ENCODE measurements at places on chromosomes 6 and 20.
A peak's percentile ranks its signal among the peaks of the same experiment; 100 is the strongest.

- peak; percentile 59 for DNase-seq
Observed at GRCh38 chr20:63553251-63553932, 567 bp upstream of the FNDC11 start.

DNA sequence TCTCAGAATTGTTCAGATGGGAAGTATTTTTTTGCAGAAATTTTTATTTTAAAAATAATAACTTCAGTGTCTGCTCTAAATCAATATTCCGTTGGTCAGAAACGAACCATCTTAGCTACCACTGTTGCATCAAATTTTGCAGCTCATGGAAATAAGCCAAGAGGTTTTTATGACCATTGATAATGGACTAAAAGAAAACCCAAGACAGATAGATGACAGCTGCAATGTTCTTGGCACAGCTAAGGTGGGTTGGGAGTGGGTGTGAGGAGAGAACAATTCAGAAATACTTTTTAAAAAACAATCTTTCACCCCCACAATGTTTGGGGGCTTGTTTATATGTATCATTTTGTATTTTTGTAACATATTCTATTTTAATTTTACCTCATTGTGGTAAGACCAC is 121.1 kb downstream of the PDE7B start:
- DNase-seq = no peak

DNA sequence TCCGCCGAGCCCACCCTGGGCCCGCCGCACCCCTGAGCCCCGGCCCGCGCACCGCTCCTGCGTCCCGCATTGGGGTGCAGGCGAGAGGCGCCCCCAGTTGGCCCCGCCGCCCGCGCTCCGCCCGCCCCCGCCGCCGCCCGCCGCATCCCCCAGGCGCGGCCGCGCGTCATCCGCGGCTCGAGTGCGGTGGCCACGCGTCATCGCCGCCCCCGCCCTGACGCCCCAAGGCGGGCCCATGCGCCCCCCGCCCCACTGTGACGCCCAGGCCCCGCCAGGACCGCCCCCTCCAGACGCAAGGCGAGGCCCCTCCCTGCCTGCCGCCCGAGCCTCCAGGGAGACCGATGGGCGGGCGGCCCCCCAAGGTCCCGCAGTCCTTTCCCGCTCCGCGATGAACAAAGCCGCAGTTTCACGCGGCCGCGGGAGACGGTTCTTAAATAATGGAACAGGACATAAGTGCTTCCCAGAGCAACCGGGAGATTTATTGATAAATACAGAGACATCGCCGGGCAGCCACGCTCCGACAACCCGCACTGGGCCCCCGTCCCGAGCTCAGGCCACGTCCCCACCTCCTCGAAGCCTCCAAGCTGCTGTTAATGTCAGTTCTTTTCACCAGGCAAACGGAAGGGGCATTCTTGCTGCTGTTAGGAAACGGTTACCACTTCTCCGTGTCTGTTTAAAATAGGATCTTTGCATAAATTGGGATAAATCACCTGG is at the start of gene ANKRD60:
TSS of gene ANKRD60 (minus strand) at position 170 of the 714 bp plus-strand sequence. CDS start at position 170, 0 bp downstream.
- DNase-seq = no peak

DNA sequence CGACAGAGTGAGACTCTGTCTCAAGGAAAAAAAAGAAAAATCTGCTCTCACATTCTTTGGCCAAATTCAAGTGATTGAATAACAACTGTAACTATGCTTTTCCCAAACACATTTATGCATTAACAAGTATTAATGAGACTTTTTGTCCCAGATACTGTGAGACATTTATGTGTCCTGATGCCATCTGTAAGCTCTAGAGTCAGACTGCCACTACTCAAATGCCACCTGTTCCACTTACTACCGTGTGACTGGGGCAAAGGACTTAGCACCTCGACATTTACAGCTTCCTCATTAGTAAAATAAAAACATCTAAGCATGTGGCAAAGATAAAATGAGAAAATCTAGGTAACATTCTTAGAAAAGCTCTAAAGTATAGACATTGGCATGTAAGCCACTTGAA is 178.1 kb upstream of the MARCKS start:
- no peak for DNase-seq

DNA sequence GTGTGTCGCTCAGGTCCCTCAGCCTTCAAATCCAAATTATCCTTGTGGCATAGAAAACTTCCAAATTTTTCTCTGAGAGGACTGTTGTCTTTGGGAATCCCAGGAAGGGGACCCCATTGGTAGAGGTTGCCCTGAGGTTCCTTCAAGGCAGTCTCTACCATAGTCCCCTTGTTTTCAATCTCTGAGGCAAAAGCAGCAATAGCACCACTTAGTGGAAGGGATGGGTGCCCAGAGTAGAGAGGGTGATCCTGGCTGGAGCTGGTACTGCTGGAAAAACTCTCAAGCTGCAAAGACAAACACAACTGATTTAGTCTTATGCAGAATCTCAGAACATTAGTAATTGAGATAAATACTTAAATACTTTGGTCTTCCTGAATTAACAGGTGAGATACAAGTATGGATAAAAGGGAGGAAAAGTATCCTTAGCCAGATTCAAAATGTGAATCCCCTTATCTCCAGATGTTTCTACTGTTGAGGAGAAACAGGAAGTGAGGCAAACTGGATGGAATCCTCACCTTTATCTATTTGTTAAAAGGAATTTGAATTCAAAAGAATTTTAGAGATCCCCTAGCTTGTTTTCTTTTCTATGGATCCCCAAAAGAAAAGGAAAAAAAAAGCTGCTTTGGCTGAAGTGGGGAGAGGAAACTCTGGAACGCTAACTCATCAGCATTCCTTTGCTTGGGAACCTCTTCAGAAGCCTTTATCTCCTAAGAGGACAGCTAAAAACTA is 13.4 kb downstream of the ZNF318 start:
- DNase-seq = no peak

DNA sequence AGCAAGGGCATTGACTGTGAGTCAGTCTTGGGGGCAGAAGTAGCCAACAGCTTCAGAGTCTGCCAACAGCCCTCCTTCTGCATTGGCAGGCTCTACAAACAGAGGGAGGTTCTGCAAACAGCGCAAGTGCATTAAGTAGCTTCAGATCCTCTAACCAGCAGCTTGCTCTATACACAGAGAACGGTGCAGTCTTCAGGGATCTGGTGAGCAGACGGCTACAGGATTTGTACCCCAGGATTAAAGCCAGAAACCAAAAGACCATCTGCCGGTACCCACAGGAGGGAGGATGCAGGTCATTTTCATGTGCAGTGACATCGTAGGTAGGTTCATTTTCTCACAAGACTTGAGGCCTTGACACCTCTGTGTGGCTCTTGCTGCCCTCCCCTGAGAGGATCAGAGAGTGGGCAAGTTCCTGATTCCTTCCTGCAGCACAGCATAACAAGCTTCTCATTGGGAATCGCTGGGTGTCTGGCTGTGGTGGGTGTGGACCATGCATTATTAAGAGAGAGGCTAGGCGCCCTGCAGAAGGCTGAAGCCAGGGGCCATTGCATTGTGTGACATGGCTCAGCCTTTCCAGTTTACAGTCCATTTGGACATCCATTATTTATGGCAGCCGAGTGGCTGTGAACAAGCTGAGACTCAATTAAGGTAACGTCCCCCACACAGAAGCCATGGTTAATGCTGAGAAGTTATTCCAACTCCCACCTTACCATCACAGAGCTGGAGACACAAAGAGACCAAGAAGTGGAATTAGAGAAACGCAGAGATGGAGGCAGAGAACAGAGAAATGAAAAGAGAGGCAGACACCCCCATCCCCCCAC is 250.0 kb downstream of the LRFN2 start:
- no peak for DNase-seq

DNA sequence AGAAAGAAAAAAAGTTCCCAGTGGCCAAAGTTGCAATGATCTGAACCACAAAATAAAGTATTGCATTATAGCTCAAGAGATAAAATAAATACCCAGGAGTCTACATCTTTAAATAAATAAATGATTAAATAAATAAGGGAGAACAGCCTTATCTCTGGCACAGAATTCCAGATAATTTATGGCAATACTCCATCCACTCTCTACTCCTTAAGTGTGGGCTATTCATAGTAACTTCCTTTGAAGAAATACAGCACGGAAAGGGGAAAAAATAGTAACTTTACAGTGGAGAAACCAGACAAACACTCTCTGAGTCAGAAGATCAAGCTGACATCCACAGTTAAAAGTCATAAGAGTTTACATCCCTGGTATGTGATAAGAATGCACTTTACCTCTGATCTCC is 11.6 kb downstream of the AURKA start:
- no peak for DNase-seq

DNA sequence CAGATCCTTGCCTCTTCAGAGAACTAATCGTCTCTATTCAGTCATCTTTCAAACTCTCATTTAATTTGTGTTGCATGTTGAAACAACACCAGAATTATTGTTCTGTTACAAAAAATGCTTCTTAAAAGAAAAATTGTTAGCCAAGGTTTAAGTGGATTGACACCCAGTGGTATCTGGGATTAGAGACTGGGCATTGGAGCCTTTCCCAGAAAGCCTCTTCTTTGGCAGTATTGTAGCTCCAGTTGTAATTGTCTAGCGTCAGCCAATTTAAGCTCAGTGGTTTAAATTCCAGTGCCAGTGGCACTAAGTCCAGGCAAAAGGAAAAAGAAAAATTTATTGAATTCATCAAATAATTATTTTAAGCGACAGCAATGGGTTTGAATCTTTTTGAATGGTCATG is 801 bp downstream of the CCDC28A start:
- DNase-seq = no peak

- DNase-seq = no peak
Observed at GRCh38 chr20:18831830-18832499, 18.4 kb downstream of the SCP2D1 start.

DNA sequence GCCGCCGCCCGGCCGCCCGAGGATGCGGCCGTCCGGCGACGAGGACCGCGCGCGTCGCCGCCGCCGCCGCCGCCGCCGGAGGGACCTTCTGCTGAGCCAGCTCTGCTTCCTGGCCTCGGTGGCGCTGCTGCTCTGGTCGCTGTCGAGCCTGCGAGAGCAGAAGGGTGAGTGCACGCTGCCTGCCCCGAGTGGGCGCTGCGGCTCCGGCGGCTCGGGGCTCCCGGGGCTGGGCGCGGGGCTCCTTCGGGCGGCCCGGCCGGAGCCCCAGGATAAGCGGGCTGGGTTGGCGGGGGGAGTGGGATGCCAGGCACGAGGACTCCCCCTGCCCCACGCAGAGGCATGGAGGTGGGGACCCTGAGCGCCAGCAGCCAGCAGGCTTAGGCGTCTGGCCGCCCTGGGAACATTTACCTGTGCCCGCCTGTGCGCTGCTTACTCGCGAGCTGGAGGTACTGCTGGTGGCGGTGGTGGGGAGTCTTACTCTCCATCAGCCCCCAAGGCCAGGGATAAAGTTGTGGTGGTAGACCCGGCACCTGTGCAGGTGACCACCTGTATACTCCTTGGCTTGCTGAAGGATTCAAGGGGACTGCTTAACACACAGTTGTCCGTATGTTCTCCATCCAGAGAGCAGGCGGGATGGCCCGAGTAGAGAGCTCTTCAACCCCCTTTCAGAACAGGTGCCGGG is 520 bp downstream of the SLC24A3 start:
- DNase-seq = no peak
